ENCODE measurements at places on chromosomes 7 and 10.

- no peak for DNase-seq
Measured at GRCh38 chr7:418636-419280, 100.9 kb downstream of the PDGFA start.

- DNase-seq = no peak
Measured at GRCh38 chr10:87794285-87794684, 23.7 kb downstream of the ATAD1 start.

GRCh38 chr7:137925091-137925490 lies 76.8 kb downstream of the CREB3L2 start:
- no peak for DNase-seq

GRCh38 chr10:60894786-60895185 lies 49.2 kb downstream of the RHOBTB1 start:
- DNase-seq = no peak

DNA sequence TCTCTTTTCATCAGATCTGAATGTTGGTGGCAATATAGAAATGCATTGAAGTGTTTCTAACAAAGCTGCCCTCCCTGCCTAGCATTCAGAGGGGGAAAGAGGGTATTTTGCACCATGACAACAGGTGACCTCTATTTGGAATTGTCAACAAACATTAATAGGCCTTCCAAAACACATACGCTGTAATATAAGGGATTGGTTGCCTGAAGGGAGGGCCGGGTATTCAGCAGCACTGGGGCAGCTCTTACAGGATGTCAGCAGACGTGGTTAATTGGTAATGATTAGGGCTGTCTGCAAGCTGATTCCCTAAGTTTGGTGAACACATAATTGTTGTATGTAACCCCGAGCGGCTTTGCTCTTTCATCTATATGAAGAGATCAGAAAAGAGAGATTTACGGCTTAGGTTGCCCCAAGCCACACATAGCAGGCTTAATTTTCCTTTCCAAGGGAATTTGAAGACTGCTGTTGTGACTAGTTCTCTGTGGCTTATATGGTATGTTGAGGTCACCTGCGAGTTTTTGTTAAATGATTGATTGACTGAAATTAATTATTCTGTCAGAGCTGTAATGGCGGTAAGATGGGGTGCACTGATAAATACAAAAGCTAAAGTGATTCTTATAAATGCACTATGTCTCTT lies 759.3 kb downstream of the LRMDA start:
- DNase-seq = no peak

Measured in HEK293T (cell line).